Left lung (tissue), 14 donors: ENCODE measurements at places on chromosomes 16 and 17. TPM values are rescaled to one million over a fixed set of nuclear protein-coding genes. Genes with fewer than 3 reads are reported as not detected.

DNA sequence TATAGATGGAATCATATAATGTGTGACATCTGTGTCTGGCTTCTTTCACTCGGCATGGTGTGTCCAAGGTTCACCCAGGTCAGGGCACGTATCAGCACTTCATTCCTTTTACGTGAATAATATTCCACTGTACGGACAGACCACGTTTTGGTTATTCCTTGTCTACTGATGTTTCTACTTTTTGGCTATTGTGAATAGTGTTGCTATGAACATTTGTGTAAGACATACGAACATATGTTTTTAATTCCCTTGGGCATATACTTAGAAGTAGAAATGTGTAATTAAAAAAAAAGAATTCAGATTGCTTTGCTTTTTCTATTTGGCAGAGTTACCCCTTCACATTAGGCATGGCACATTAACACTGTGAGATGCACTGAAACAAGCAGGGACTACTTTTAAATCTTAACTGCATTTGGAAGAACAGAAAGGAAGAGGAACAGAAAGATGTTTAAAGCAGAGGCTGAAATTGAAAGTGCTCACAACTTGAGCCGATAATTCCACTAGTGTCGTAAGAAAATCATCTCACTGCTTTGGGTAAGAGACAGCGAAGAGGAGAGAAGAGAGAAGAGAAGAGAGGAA, 105.3 kb downstream of the VPS53 start:
- DNase-seq, result no peak

GRCh38 chr17:47975189-47975822, 4.4 kb downstream of the CDK5RAP3 start:
- no peak for DNase-seq

DNA sequence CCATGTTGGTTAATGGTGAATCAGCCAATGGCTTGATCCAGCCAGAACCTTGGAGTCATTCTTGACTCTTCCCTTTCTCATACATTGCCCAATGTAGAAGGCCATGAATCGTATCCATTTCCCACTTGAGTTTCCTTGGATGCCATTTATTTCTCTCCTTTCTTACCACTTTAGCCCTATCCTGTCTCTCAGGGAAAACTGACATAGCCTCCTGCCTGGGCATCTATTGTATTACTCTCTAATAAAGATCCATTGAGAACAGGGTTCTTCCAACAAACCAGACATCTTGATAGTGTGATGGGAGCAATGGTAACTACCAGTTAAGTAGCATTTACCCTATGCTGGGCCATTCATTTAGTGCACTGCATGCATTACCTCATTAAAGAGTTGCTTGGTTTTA, 104.2 kb upstream of the CDH11 start:
- no peak for DNase-seq

- DNase-seq, result no peak
Observed at GRCh38 chr16:16191493-16192167, 31.7 kb downstream of the ABCC6 start.

GRCh38 chr17:38322156-38322779, 21.5 kb downstream of the GPR179 start:
- peak; percentile 32 for DNase-seq

- peak; percentile 86 for DNase-seq
Observed at GRCh38 chr17:35022536-35023063, 40.9 kb downstream of the RFFL start.

DNA sequence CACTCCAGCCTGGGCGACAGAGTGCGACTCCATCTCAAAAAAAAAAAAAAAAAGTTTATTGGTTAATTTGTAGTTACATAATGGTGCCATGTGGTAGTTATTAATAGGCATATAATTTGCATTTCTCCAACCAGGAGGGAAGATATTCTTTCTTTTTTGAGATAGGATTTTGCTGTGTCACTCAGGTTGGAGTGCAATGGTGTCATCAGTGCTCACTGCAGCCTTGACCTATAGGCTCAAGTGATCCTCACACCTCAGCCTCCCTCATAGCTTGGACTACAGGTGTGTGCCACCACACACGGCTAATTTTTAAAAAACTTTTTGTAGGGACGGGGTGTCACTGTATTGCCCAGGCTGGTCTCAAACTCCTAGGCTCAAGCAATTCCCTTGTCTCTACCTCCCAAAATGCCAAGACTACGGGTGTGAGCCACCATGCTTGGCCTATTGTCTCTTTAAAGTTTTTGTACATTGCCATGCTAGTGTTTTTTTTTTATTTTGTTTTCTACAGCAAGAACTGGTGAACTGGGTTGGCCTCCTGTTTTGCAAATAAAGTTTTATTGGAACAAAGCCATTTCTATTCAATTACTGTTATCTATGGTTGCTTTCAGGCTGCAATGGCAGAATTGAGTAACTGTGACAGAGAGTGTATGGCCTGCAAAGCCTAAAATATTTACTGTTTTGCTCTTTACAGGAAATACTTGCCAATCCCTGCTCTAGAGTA, 11.9 kb downstream of the SNX29 start:
- no peak for DNase-seq

ALOX12 gene
- 3.0 TPM for polyA plus RNA-seq

GRCh38 chr17:77609553-77610517, 348.7 kb upstream of the TNRC6C start:
- no peak for DNase-seq

GRCh38 chr17:78356101-78356713, 3.7 kb downstream of the SOCS3 start:
- no peak for DNase-seq

OR4D1 gene
- polyA plus RNA-seq, result 0.04 TPM
